Jurkat, Clone E6-1 (cell line): ENCODE measurements at places on chromosomes 7 and 10.

GRCh38 chr7:150371131-150371995 lies 2.7 kb downstream of the REPIN1 start:
- DNase-seq: no peak

DNA sequence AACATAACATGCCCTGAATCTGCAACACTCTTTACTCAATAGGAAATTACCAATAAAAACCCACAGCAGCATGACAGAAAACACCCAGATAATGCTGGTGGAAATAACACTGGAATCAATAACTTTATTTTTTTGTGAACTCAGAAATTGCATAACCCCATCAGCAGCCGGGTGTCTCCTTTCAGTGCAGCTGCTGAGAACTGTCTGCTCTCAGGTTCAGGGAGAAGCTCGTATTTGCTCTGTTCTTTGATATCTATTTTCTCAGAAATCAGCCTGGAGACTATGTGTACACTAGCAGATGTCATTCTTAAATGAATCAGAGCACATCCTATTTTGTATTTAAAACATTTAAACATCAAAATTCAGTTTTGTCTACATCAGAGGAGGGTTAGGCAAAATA lies 506.0 kb downstream of the POM121L12 start:
- no peak for DNase-seq

GRCh38 chr10:100201549-100201948 lies 15.7 kb upstream of the ERLIN1 start:
- DNase-seq: no peak

DNA sequence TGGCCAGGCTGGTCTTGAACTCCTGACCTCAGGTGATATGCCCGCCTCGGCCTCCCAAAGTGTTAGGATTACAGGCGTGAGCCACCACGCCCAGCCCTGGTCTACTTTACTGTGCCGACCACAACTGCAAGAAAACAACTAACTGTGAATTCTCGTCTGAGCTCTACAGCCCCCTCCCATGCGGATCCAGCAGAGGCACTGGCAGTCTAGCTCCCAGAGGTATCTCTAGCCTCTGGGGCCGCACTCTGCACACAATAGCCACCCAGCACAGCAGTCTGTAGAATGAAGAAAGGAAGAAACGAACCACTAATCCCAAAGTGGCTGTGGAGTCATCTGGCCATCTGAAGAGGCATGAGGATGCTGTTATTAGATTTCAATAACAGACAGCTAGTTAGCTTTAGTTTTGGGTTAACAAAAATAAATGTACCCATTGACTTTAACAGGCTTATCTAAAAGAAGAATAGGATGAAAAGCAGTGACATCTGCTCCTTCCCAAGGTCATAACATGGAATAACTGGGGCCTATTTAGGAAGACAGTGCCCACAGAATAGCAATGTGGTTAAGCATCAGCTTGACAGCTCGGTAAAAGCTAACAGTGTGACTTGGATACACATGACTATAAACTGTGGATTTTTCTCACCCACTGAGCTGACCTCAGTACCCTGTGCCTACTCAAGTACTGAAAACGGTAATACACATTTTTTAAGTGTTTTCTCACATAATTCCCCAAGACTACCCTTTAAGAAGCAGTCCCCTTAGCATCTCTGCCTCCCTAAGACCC lies 131.9 kb downstream of the TNS3 start:
- DNase-seq: no peak

GRCh38 chr7:75968561-75969001 lies 25.8 kb downstream of the TMEM120A start:
- no peak for DNase-seq

DNA sequence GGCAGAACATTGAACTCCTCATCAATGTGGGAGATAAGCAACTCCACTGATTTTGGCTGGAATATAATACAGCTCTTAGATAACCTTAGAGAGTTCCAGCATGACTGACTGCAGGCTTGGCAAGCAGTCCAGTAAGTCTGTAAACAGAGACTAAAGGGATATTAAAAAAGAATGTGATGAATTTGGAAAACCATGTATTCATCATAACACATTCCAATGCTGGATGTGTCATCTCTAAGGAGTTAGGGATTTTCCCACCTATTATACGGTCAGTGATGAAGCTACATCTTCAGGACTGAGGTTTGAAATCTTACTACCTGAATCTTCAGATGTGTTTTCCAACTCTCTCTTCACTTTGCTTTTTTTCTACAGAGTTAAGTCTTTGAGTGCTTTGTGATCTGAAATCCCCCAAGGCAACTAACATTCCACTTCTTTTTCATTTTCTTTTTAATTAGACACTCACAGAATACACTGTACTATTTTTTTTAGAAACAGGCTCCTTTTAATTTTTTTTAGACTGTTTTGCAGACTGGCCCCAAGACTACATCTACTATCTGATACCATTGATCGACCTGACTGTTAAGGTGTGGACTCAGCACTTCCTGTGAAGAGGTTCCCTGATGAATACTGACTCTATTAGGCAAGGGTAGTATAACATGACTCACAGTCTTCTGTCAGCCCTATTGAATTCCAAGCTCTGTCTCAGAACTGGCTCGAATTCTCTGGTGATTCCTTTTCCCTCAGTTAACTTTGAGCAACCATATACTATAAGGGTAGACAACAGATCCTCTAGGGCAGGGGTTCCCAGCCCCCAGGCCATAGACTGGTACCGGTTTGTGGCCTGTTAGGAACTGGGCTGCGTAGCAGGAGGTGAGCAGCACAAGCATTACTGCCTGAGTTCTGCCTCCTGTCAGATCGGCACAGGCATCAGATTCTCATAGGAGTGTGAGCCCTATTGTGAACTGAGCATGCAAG lies 678.2 kb downstream of the GRM8 start:
- DNase-seq: no peak

GRCh38 chr10:13614530-13615332 lies 28.0 kb downstream of the PRPF18 start:
- no peak for DNase-seq

DNA sequence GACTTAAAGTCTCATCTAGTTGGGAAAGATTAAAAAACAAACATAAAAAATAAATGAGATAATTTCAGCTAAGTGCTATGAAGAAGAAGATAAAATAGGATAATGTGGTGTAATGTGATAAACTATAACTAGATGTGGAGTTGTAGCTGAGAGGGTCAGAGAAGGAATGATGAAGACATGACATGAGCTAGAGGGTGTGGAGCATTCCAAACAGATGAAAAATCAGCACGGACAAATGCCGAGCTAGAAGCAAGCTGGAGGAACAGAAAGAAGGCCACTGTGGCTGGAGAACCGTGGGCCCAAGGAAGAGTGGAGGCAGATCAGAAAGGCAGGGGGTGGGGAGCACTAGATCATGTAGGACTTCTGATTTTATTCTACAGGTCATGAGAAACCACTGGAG lies 70.6 kb downstream of the CDK6 start:
- DNase-seq: no peak

GRCh38 chr10:77400033-77400432 lies 237.6 kb downstream of the KCNMA1 start:
- no peak for DNase-seq

DNA sequence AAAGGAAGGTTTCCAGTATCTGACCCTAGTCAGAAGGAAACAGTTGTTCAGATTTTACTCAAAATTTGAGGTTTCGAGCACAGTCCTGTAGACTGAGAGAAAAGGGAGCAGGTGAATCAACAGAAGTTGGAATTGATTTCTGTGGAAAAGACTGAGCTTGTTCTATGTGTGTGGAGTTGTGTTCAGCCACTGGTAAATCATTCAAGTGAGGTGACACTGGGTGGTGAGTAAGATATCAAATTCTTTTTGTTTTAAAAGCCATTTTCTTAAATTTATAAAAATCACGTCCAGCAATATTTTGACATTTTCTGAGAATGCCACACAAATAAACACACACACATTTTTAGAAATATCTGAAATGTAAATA lies 165.1 kb downstream of the HGF start:
- no peak for DNase-seq
